Stimulated activated CD4-positive, alpha-beta T cell treated with anti-CD3 and anti-CD28 coated beads, Interleukin-15, amount 100 ng/mL, for 1 hour (primary cell): ENCODE measurements at places on chromosomes 4 and X.
A peak's percentile ranks its signal among the peaks of the same experiment; 100 is the strongest.

DNA sequence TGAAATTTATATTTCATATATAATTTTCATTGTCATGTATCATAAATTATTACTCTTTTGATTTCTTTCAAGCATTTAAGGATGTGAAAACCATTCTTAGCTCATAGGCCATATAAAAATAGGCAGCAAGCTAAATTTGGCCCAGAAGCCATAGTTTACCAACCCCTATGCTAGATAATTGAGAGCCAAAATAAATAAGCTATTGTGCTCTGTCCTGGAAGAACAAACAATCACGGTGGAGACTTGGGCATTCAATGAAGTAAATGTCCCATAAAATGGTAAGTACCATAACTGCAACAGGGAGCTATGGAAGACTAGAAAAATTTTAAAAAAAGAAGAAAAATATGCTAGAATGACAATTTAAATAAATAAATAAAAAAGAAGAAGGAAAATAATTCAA lies 60.9 kb upstream of the PACRGL start:
- DNase-seq, result no peak

- no peak for DNase-seq
Measured at GRCh38 chr4:100984901-100985300, 362.4 kb downstream of the PPP3CA start.

DNA sequence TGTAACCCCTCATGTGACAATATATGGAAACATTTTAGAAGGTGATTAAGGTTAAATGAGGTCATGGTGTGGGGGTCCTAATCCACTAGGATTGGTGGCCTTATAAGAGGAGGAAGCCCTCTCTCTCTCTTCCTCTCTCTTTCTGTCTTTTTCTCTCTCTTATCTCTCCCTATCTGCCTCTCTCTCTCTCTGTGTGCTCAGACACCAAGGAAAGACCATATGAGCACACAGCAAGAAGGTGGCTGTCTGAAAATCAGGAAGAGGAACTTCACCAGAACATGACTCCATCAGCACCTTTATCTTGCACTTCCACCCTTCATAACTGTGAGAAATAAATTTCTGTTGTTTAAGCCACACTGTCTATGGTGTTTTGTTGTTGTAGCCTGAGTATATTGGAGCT lies 1472.2 kb downstream of the PCDH7 start:
- DNase-seq, result no peak

GRCh38 chr4:70359115-70359661 lies 1.4 kb upstream of the SMR3A start:
- DNase-seq, result no peak

GRCh38 chrX:72475338-72475737 lies 97.3 kb downstream of the HDAC8 start:
- no peak for DNase-seq

DNA sequence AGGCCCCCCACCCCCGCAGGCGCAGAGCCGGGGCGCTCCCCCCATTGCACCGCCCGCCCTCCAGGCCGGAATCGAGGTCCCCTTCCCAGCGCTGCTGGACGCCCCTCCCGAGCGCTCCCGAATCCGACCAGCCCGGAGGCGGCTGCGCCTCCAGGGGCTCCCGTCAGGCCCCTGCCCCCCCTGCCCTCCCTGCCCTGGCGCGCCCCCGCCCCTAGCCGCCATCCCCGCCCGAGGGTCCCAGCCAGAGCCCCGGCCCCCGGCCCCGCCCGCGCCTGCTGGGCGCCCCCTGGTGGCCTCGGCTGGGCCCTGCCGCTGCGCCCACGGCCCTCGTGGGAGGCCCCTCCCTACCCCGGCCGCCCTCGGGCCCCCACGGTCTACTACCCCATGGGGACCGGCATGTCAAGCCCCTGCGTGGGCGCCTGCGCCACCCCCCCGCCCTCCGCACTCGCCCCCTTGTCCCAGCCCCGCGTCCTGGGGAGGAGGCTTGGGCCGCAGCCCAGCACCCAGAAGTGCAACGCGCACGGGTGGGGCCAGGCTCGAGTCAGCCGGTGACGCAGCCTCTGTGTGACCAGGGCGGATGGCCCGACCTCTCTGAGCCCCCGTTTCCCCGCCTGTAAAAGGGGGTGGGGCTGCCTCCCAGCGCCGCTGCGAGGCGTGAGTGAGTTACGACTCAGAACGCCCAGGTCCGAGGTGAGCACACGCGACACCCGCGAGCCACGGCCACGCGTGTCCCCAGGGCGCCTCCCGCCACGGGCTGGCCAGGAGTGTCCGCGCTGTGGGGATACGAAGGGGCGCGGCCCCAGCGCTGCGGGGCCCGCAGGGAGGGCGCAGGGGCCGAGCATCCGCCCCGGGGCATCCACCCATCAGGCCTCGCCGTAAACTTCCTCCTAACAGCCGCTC lies 104.9 kb downstream of the FAM53A start:
- DNase-seq, result peak; percentile 53

DNA sequence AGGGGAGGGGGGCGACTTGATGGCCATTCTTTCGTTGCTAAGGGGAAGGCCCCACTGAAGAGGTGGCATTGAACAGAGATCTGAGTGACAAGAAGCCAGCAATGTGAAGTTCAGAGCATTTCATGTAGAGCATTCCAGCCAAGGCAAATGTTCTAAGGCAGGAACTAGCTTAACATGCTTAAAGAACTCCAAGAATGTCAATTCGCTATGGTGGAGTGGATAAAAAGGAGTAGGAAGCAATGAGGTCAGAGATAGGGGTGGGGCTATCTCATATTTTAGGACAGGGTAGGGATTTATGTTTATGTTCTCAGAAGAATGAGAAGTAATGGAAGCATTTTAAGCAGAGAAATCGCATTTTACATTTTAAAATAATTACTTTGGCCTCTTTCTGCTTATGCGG lies 130.9 kb downstream of the TTC29 start:
- DNase-seq, result no peak

GRCh38 chr4:1478766-1479355 lies 72.6 kb upstream of the NKX1-1 start:
- DNase-seq, result no peak

DNA sequence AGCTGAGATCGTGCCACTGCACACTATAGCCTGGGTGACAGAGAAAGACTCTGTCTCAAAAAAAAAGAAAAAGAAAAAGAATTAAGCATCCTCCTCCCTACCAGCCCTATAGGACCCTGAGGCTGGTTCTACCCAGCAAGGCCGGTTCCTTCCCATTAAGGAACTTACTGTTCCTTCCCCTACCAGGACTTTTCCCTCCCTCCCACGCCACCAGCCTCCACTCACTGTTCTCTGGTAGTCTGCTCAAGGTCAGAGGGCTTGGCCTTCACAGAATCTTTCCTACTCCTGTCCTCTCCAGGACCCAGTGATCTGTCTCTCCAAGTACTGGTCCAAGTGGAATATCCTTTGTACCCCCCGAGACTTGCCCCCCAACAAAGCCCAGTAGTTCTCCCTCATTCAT lies 1.4 kb downstream of the GRIPAP1 start:
- DNase-seq, result no peak

- DNase-seq, result no peak
Measured at GRCh38 chr4:125518281-125518680, 203.5 kb downstream of the FAT4 start.

DNA sequence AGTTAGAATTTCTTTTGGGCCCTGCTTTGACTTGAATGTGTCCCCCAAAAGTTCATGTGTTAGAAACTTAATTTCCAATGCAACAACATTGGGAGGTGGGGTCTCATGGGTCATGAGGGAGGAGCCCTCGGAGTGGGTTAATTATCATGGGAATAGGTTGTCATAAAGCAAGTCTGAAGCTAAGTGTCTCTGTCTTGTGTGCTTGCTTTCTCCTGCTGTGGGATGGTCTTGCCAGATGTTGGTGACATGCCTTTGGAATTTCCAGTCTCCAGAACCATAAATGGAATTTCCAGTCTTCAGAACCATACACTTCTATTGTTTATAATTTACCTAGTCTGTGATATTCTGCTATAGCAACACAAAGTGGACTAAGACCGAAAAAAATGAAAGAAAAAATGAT lies 71.6 kb downstream of the RASL11B start:
- no peak for DNase-seq

- no peak for DNase-seq
Measured at GRCh38 chr4:82230306-82230705, 143.5 kb downstream of the HNRNPD start.

DNA sequence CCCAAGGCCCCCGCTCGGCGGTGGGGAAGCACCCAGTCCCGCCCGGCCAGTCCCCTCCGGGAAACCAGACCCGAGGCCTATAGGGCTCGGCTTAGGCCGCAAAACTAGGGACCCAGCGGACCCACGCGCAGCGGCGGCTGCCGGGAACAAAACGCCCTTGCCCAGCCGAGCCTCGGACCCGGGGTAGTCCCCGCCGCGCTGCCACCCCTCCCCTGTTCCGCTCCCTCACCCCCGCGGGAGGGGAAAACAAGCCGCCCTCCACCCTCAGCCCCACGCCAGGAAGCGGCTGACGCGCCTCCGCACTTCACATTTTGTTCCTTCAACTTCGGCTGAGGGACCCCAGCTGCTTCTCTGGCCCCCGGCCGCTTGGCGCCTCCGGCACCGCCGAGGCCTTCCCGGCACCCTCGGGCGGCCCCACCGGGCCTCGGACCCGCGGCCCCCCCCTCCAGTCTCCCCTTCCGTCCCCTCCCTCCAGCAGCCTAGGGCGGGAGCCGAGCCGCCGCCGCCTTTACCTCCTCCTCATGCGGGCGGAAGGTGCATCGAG lies 694 bp downstream of the PDS5A start:
- DNase-seq, result peak; percentile 40

DNA sequence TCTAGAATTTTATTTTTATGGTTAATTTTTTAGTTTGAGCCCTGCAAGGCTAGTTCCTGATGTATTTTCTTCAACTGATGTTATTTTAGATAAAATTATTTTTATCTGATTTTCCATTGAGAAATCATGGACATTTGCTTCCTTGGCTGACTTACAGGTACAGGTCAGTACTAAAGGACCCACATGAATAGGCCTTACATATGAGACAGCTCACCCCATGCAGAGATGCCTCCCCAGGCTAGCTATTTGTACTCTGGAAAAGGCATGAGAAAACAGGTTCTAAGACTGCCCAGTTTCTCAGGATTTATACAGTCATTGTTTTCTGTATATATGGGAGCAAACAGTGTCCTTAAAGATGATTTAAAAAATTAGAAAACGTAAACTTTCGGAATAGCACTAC lies 255.5 kb downstream of the BMPR1B start:
- DNase-seq, result no peak

- no peak for DNase-seq
Measured at GRCh38 chr4:155734065-155734464, 24.8 kb upstream of the GUCY1B1 start.

GRCh38 chr4:54625391-54625790 lies 32.4 kb upstream of the KIT start:
- DNase-seq, result no peak

DNA sequence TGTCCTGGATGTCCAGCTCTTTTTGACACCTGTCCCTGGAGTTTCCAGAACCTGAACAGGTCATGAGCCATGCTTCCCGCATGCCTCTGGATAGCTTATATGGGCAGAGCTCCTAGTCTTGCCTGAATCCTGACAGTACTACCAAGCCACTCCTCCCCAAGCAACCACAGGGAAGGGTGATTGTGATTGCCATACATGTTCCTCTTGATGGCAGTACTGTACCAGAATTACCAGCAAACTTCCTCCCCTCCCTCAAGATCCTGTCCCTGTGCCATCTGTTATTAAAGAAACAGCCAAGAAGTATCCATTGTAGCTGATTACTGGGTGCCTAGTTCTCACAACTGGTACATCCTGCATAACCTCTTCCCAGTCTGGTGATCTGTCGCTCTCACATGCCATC lies 264.3 kb upstream of the AGTR2 start:
- DNase-seq, result no peak

DNA sequence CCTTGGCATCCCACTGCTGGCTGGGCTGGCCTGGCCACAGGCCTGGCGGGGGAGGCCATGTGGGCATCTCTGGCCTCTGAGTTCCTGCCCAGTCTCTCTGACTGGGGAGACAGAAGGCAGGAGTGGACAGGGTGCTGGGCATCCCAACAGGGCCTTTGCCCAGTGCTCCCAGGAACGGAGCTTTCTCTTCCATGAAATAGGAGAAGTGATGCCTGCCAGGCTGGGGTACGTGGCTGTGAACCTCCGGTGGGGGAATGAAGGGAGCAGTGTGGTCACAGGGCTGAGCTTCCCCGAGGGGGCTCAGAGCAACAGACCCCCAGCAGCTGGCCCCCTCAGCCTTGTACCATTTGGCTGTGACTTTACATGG lies 40.4 kb upstream of the HMX1 start:
- DNase-seq, result no peak

GRCh38 chrX:64977830-64978229 lies 1.6 kb upstream of the ZC4H2 start:
- DNase-seq, result no peak

- no peak for DNase-seq
Measured at GRCh38 chr4:5930456-5930855, 37.6 kb upstream of the CRMP1 start.

DNA sequence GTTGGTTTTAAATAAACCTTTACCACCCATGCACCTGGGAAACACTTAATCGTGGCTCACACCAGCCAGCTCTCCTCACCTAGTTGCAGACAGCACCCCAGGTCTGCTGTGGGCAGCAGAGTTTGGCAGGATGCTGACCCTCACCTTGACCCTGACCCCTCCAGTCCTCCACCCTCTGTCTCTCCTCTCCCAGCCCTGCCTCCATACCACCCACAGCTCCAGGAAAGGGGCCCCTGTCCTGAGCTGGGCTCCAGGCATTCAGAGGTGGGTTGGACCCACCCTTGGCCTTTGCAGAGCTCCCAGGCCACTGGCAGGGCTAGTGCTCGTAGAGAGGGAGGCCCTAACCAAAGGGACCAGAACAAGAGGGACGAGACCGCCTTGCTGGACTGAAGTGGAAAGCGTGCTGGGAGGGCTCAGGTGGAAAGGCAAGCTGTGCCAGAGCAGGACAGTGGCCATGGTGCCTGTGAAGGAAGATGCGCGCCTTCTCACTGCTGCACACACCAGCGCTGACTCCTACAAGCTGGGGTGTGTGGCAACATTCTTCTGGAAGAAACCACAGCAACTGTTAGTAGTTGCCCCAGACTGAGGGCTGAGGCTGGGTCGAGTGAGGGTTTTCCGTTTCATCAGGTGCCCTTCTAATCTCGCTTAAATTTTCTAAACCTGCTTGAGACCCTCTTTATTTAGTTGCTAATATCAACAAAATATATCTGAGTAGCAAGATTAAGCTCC lies 10.7 kb upstream of the S100P start:
- no peak for DNase-seq
